ENCODE measurements at places on chromosomes 5 and 9. TPM values are rescaled to one million over a fixed set of nuclear protein-coding genes. Genes with fewer than 3 reads are reported as not detected.

The LURAP1L gene
- 20.2 TPM for total RNA-seq

The RFESD gene
- 9.3 TPM for total RNA-seq

The PLAC8L1 gene
- not detected for total RNA-seq

The PCDHA4 gene
- 2.0 TPM for total RNA-seq

The MUSK gene
- not detected for total RNA-seq

The CMYA5 gene
- total RNA-seq: 3.3 TPM

The TARS1 gene
- total RNA-seq: 52.1 TPM

The TIMD4 gene
- not detected for total RNA-seq

The ZFP37 gene
- 4.4 TPM for total RNA-seq

The DROSHA gene
- 16.1 TPM for total RNA-seq

The PCDHB10 gene
- total RNA-seq: 2.3 TPM

The ORM2 gene
- total RNA-seq: not detected

The PAEP gene
- total RNA-seq: not detected

The DMRT3 gene
- not detected for total RNA-seq

The OTP gene
- total RNA-seq: not detected

The RUFY1 gene
- total RNA-seq: 38.2 TPM

The POLR3G gene
- total RNA-seq: 1.6 TPM

The EPB41L4B gene
- 122 TPM for total RNA-seq

The CDH18 gene
- 0.78 TPM for total RNA-seq

The GFI1B gene
- not detected for total RNA-seq

The CSF1R gene
- 13.5 TPM for total RNA-seq

The SH2D3C gene
- total RNA-seq: 4.2 TPM

The C5orf58 gene
- total RNA-seq: not detected

The FAM163B gene
- not detected for total RNA-seq

The NEUROG1 gene
- not detected for total RNA-seq

The RLN2 gene
- not detected for total RNA-seq

The GRXCR2 gene
- total RNA-seq: not detected

The DBH gene
- total RNA-seq: not detected

The FOXD4L5 gene
- 0.26 TPM for total RNA-seq

The TOPORS gene
- 9.9 TPM for total RNA-seq

The RAD1 gene
- 8.6 TPM for total RNA-seq

The SPATA31E1 gene
- total RNA-seq: not detected

The CHSY3 gene
- total RNA-seq: 3.3 TPM

The ARHGEF28 gene
- 67.2 TPM for total RNA-seq

The GPR107 gene
- 11.4 TPM for total RNA-seq
